Activated CD4-positive, alpha-beta T cell treated with anti-CD3 and anti-CD28 coated beads, Interleukin-2, amount 50 U/mL, for 4 hours (primary cell): ENCODE measurements at places on chromosomes 5 and 9.

- DNase-seq, result no peak
Observed at GRCh38 chr9:84573083-84573482, 96.4 kb upstream of the NTRK2 start.

DNA sequence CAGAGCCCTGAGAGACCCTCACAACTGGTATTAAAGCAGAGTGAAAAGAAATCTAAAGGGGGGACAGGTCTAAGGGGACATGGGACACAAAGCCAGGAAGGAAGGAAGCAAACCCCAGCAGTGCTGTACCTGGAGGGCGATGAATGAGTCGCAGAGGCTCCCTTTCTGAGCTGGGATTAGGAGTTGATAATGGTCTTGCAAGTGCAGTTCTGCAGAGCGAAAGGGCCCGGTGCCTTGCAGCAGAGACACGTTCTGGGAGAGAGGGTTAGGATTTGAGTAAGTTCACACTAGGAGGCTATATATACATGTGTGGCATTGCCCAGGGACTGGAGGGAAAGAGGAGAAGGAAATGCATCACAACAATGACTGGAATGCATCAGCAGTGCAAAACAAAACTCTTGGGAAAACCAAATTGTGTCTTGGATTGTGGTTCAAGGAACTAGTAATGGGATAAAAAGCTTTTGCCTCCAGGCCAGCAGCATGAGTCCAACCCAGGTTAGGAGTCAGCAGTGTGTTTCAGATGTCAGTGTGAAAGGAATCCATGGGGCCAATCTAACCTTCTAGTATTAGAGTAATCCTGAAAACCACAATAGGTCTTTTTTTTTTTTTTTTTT, 38.8 kb upstream of the LIFR start:
- no peak for DNase-seq

- DNase-seq, result no peak
Observed at GRCh38 chr5:124642151-124642550, 104.3 kb downstream of the ZNF608 start.

DNA sequence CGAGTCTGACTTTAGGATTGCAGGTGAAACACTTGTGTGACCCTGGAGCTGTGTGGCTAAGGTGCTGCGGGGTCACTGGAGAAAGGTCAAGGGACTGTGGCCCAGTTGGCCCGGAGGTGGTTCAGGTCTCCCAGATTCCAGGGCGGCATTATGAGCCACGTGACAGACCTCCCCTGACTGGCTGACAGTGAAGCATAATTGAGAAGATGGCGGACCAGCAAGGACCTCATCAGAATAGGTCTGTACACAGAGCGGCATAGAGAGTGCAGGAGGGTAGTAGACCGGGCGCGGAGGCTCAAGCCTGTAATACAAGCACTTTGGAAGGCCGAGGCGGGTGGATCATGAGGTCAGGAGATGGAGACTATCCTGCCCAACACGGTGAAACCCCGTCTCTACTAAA, 815 bp upstream of the ODF2 start:
- no peak for DNase-seq

DNA sequence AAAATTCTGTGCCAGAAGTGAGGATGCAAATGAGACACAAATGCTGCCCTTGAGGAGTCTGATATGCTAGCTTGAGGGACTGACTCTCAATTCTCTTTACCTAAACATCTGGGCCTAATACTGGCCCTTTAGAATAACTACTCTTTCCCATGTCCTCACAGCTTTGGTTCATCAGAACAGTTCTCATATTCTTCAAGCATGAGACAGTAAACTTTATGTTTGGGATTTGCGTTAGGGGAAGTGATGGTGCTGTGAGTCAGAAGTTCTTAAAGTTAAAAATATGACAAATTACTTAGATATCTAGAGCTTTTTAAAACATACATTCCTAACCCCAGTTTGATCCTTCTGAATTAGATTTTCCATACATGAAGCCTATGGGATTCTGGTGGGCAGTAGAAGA, 665.0 kb upstream of the RGMB start:
- no peak for DNase-seq

GRCh38 chr5:170355601-170356098, 33.5 kb downstream of the KCNMB1 start:
- DNase-seq, result no peak

DNA sequence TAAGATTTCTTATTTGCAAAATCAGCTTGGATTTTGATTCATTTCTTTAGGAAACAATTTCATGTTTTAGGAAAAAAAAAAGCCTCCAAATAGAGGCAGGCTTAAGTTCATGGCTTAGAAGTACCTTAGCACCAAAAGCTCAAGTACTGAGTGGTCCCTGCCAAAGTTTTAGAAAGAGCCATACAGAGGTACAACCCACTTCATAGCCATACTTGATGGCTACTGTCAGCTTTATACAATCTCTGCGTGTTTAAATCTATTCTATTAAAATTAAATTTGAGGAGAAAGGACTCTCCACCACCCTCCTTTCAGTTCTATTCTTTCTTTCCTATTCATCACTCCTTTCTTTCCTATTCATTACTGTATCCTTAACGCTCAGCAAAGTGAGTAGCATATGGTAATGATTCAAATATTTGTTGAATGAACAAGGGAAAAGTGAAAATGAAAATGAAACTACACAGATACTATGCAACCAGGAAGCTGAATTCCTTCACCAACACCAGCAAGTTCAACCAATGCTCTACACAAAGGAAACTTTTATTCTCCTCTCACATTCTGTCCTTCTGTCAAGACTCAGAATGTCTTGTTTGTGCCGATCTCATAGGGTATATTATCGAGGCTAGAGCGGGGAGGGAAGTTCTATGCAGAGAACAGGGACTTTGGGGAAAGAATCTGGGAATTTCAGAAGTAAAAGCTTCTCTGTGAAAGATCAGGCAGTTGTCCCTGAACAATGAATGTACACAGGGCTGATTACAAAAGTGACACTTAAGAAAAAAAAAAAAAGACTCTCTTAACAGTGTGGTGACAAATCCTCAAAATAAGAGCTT, 138.6 kb upstream of the SPEF2 start:
- DNase-seq, result no peak

DNA sequence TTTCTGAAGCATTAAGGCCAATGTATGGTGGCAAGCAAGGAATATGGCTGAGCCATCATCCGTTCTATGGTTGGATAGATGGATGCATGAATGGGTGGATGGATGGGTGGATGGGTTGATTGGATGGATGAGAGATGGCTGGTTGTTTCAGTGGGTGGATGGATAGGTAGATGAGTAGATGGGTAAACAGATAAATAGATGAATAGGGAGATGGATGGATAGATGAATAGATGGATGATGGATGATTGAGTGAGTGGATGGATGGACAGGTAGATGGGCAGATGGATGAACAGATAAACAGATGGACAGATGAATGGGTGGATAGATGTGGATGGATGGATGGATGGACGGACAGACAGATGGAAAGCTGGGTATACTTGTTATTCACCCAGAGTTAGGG, 92.6 kb upstream of the ZNF618 start:
- DNase-seq, result no peak

DNA sequence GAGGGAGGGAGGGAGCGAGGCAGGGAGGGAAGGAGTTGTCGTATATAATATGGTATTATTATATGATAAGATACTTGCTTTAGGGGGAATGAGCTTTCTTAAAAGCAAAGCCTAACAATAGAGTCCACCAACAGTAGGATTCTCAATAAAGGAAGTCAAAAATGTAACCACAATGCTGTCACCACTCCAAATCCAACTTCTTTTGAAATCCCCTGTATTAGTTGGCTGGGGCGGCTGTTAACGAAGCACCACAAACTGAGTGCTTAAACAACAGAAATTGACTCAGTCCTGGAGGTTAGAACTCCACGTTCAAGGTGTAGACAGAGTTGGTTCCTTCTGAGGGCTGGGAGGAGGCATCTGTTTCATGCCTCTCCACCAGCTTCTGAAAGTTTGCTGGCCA, 23.1 kb downstream of the GAS1 start:
- DNase-seq, result no peak

GRCh38 chr9:34962546-34962945, 4.5 kb downstream of the PHF24 start:
- no peak for DNase-seq

GRCh38 chr5:158522776-158523175, 576.9 kb downstream of the EBF1 start:
- no peak for DNase-seq

DNA sequence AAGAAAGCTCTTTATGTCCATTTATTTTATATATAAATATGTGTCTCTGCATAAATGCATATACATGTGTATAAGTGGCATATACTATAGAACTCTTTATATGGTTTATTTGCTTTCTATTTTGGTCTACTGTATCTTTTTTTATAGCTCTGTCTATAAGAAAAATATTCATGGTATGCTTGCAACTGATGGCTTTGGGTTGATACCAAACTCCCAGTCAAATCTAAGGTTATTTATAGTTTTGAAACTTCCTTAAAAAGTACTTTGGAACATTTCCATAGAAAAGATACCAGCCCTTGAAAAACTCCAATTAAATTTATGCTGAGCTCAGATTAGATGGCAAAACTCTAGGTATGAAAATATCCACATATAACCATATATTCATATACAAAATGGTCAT, 120.0 kb upstream of the KLF9 start:
- no peak for DNase-seq

- DNase-seq, result no peak
Observed at GRCh38 chr5:105773241-105773640, 1897.5 kb downstream of the EFNA5 start.

DNA sequence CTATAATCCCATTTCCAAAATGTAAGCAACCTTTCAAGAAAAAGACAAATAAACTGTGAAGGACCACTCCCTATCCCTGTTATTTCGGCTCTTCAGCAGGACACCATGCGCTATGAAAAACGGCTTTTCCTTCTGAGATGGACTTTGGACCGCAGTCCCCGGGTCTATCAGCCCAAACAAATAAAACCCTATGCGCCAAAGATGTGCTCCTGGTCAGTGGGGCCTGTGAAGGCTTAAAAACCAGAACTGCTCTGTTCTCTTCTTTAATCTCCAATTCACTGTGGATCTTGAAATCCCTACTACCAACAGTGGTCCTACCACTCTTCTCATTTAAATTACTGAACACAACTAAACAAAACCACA, 33.3 kb downstream of the RAPGEF1 start:
- no peak for DNase-seq

DNA sequence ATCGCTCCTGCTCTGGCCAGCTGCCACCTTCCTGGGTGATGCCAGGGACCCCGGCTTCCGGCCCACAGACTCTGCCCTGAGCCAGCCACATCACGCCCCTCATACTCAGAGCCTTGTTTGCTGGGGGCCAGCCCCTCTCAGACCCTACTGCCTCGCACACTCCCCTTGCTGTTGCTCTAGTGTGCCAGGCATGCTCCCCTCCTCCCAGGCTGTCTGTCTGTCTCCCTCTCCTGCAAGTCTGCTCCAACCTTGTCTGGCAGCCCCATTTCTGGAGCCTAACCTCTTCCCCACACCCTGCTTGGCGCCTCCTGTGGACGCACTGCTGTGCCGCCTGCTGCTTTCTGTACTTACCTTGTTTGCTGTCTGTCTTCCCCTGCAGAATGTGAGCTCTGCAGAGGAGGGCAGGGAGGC, 184.7 kb downstream of the HSPA4 start:
- no peak for DNase-seq
